GM12865 (cell line): ENCODE measurements at places on chromosomes 7 and 10.

GRCh38 chr7:47291461-47292081 lies 290.3 kb downstream of the TNS3 start:
- peak; percentile 73 for DNase-seq

DNA sequence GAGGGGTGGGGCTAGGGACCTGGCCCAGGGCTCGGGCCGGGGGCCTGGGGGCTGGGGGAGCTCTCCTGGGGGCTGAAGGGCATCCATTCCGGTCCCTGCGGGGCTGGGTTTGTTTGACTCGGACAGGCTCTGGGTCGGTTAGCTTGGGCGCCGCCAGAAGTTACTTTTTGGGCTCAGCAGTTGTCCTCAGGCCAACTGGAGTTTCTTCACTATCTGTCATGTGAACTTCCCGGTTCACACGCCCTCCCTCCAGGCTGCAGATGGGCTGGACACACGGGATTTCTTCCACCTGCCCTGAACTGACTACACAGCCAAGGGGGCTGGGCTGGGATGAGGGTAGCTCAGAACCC lies 3.8 kb downstream of the SLC4A2 start:
- no peak for DNase-seq

DNA sequence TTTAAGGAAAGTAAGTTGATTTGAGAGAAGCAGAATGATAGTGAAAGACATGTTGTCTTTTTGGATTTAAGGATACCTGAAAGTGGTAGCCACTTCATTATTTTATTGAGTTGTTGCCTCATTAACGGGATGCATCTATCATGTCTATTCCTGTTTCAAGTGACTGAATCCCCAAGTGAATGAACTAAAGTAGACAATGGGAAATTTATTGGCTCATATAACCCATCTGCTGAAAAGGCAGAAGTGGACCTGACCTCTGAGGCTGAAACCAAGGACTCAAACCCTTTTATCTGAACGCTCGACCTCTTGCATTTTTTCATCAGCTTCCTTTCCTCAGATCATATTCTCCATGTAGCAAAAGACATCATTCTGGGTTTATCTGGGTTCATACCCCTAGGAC lies 465.6 kb upstream of the LRRN3 start:
- DNase-seq, result no peak

DNA sequence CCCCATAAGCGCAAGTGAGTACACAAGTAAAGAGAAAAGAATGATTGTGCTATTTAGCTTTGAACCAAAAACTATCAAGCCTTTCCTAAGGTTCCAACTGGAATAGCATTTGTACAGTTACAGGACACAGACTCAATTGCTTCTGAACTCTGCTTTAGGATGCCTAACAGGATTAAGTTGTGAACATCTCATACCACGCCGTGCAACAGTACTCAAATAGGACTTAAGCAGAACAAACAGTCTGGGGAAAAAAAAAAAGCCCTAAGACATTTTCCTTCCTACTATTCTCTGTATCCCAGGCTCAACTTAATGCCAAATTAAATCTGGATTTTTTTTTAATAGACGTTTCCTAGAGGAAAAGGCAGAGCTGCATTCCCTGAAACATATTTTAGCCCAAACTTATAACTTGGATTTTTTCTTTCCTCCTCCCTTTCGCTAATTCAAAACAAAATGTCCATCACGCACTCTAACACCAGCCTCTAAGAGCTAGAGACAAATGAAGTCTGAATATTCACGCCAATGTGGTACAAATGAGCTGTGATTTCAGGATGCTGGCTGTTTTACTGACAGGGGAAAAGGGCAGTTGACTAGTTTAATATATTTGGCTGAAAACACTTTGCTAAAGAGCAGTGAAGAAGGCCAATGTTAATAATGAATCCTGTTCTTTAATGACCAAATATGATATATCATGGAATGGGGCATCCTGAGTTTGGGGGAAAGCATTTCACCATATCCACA lies 68.6 kb downstream of the CALD1 start:
- no peak for DNase-seq

DNA sequence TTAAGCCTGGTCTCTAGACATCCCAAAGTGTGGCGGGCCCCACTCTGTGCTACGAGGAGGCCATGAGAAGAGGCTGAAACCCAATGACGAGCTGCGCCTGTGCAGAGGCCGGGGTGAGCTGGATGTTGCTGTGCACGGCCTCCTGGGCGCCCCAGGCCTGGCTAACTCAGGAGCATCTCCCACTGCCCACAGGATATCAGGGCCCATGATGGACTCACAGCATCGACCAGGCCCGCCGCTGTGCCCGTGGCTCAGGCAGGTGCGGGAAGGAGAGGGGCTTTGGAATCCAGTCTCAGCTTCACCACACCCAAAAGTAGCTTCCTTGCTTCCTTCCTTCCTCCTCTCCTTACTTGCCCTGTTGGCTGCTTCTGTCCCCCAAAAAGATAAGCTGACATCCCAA lies 4.6 kb upstream of the CNPY1 start:
- no peak for DNase-seq

DNA sequence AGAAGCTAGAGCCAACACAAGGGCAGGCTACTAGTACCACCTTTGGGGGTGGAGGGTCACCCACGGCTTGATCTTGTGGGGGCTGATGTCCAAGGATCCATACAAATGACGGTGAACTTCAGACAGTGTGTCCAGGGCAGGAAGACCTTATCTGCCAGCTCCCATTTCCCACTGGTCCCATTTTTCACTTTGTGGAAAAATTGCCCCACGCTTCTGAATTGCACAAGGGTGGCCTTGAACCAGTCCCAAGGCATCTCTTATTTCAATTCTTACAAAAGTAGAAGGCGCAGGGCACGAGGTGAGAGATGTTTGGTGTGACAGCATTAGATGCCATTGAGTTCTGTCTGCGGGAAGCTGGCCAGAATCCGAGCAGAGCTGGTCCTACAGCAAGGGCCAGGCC lies 252.7 kb upstream of the CELF2 start:
- no peak for DNase-seq

DNA sequence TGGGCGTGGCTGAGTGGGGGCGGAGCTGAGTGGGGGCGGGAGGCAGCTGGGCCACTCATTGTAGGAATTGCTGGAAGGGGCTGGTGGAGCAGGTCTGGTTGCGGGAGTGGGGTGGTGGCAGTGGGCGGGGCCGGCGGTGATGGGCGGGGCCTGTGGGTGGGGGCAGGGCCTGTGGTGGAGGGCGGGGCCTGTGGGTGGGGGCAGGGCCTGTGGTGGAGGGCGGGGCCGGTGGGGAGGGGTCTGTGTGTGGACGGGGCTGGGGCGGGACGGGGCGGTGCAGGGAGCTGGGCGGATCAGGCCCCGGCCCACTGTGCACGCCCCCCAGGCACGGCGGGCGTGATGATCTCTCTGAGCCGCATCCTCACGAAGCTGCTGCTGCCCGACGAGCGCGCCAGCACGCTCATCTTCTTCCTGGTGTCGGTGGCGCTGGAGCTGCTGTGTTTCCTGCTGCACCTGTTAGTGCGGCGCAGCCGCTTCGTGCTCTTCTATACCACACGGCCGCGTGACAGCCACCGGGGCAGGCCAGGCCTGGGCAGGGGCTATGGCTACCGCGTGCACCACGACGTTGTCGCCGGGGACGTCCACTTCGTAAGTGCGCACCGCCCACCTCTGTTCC lies 14.0 kb downstream of the SLC29A4 start:
- DNase-seq, result peak; percentile 57

DNA sequence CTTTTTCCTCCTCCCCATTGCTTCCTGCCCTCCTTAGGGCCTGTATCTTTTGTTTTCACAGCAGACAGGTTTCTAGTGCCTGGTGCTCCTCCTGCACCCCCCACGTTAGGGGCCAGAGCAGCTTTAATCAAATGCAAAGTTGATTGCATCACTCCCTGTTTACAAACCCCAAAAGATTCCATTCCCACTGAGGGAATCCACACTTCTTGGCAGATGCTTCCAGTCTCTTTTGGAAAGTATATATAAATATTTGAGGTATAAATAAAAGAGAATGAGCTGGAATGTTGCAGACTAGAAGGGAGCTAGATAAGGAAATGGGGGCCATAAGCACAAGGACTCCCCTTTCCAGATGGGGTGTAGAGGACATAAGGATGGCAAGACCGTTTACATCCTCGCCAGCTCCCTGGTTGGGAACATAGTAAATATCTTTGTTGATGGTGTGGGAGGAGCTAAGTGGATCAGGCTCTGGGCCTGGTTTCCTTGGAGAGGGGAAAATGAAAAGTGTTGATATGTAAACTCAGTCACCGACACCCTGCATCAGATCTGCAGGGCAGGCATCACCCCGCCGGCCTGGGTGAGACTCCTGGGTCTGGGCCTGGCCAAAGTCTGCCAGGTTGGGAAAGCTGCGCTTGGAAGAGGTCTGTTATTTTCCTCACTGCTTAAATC lies 6.2 kb downstream of the RARRES2 start:
- no peak for DNase-seq

DNA sequence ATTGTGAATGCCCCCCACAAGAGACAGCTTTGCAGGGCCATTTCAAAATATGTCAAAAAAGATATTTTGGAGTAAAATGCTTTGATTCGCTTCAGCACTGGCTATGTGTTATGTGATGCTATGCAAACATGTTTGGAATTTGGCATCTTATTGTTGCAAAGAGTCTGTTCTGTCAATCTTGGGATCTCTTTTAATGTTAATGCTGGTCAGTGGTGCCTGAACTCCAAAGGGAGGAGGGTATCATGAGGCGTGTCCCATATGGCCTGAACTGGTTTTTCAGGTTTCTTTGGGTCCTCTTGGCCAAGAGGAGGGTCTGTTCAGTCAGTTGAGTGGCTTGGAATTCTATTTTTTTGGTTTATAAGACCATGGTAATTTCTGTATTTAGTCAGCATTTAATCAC lies 81.4 kb downstream of the HECW1 start:
- DNase-seq, result no peak

DNA sequence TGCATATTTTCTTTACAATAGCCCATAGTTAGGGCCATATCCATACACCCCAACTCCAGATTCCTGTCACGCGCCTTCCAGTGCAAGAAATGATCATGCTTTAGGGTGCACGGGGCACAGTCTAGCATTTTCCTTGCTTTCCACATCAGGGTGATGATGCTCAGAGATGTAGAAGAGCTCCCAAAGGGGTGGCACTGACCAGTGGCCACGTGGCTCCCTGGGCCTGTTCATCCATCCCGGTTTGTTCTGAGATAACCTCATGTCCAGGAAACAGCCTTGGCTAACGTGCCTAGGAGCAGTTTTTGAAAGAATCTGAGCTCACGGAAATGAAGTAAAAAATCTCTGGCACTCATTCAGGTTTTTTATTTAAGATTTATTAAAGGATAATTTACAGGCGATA lies 139.3 kb downstream of the GALNT17 start:
- no peak for DNase-seq

DNA sequence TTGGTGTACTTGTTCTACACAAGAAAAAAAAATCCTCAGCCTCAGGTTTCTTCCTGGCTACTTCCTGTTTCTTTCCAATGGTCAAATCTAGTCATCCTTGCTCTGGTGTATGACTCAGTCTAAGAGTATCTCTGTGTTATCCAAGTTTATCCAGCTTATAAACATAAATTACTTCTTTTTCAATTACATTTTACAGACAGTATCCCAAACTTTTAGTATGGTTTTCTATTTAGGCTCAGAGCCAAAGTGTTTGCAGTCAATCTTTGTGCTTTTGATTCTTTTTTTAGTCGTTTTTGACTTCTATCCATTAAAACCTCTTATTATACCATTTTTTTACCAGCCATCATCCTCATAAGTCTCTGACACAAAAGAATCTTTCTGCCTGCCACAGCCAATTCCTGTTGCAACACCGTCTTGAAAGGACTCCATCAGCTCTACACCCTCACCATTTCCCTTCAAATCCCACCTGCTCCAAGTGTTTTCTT lies 294.6 kb downstream of the PTEN start:
- peak; percentile 16 for DNase-seq

DNA sequence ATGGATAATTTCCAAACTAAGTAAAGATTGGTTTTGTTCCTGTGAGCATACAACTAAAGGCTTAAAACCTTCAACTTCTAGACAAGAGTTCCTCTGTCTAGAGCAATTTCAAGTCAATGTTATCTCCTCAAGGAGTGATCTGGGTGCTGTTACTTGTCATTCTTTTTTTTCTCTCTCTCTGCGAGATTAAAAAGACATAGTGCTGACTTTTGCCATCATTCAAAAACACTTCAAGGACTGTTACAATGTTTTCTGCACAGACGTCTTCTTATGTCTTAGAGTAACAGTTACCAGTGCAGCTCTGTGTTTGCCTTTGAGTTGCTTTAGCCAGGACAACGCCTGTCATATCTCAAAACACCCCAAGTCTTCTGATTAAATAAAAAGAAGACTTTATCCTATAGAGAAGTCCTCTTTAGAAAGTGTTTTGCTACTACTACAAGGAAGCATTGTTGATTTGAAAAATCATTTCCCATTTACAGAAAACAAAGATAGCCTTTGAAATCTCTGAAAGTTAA lies 263.5 kb upstream of the FERD3L start:
- no peak for DNase-seq

DNA sequence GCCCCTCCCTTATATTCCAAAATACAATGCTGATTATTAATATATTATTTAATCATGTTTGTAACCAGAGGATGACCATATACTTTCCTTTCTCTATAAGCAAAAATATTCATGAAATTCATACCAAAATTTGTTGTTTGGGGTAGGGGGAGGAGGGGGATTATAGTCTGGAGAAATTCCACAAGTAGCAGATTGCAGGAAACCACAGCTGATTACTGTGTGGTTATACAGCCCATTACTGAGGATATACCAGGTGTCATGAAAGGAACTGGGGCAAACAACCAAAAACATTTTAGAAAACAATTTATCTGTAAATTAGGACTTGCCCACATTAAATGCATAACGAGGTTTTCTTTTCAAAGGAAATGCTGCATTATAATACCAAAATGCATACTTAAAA lies 50.3 kb downstream of the SEMA3C start:
- no peak for DNase-seq

GRCh38 chr7:31071645-31072029 lies 19.5 kb downstream of the ADCYAP1R1 start:
- DNase-seq, result no peak

DNA sequence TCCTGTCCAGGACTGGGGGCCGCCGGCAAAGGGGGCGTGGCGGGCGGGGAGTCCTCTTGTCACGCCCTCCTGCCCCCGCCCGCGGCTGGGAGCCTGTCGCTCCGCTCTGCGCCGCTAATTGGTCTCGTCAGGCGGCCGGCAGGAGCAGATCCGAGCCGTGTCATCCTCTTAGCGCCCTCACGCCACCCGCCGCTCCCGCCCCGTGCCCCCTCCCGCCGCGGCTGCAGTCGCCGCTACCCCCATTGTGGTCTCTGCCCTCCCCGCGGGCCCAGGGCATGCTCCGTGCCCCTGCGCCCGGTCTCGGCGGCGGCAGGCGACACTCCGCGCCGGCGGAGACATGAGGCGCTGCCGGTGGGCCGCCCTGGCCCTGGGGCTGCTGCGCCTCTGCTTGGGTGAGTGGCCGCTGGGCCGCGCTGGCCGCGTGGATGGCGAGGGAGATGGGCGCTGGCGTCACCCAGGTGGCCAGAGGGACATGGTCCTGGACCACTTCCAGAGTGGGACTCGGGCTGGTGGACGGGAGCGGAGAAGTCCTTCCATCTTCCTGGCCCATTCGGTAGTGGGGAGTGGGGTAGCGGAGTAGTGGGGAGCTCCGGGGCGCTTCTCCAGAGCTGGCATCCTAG lies at the start of gene CDHR1:
CDHR1 (plus strand) TSS at position 114 of the 620 bp plus-strand sequence; CDS start at position 338, 224 bp downstream.
- peak; percentile 70 for DNase-seq
